Caco-2 (cell line): ENCODE measurements at places on chromosomes 2 and 18.

DNA sequence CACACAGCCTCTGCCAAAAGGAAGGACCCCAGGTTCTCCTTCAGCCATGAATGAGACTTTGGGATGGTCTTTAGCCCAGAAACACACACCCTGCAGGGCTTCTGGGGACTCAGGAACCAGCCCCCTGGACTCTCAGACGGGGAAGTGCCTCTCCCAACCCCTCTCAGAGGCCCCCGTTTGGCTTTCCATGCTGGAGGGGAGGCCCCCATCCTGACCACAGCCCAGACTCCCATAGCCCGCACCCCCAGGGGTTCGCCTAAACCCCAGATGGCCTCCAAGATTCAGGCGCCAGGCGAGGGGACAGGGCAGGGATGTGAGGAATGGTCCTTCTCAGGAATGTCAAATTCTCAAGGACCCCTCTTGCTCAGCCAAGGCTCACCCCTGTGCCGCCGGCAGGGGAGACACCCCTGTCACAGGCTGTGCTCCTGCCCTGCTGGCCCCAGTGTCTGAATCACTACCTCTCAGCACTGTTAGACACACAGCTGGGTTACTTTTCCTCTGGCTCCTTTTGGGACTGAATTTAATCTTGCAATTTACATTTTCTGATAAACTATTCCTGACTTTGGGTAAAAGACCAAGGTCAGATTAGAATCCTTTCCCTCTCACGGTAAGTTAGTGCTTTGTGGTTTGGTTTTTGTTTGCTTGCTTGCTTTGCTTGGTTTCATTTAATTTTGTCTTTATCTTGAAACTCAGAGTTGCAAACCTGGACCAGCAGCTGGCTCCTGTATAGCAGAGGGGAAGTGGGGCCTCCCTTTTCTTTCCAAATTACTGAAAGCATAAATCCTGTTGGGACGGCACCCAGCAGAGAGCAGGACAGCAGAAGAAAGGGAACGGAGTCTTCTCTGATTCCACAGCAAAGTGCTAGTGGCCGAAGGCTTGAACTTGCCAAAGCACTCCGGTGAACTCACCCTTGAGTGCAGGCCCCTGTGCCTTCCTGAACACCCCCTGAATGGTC lies 198.9 kb upstream of the RAB6C start:
- no peak for DNase-seq

DNA sequence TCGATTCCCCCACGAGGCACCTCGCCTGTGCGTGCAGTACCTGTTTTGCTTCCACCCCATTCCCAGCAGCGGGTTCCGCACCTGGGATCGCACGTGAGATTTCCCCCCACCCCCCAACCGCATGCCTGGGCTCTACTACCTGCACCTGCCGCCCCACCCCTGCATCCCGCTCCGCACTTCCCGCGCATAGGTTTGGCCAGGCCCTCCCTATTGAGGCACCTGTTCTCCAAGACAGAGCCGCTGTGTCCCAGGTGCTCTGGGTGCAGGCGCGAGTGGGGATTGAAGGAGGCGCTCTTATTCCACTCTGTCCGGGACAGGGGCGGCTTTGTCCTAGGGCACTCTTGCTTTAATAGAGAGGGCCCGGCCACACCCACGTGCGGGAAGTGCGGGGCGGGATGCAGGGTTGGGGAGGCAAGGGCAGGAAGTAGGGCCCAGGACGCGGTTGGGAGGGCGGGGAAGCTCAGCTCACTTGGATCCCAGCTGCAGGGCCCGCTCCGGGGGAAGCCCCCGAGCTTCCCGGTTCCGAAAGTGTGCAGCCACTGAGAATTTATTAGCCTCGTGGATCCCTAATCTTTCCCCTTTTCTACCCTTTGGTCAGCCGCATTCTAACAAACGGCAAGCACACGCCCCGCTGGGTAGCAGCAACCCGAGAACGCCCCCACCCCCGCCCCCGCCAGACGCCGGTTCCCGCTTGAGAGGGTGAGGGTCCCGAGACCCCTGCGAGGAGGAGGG lies 670 bp upstream of the MOCOS start:
- peak; percentile 19 for DNase-seq

- no peak for DNase-seq
These were observed 223.7 kb downstream of the NUP35 start for GRCh38 chr2:183347969-183348368.

GRCh38 chr2:8612734-8613179 lies 69.1 kb upstream of the ID2 start:
- DNase-seq, result no peak

GRCh38 chr18:58531236-58531635 lies 97.7 kb downstream of the ALPK2 start:
- no peak for DNase-seq

GRCh38 chr2:44542520-44542919 lies 180.8 kb downstream of the CAMKMT start:
- no peak for DNase-seq

DNA sequence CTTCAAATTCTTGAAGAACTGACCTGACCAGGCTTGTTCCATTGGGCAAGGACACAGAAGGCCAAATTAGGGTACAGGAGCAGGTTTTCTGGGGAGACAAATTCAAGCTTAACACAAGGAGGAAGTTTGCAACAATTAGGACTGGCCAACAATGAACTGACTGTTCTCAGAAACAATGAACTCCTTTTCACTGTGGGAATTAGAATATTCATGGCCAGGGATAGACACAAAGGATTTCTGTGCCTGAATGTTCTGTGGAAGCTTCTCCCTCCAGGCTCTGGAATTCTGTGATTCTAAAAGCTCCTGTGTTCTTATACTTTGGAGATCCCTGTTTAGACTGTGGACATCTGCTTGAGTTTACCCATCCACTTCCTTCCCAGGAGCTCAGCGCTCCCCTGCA lies 15.2 kb downstream of the SMYD1 start:
- no peak for DNase-seq

DNA sequence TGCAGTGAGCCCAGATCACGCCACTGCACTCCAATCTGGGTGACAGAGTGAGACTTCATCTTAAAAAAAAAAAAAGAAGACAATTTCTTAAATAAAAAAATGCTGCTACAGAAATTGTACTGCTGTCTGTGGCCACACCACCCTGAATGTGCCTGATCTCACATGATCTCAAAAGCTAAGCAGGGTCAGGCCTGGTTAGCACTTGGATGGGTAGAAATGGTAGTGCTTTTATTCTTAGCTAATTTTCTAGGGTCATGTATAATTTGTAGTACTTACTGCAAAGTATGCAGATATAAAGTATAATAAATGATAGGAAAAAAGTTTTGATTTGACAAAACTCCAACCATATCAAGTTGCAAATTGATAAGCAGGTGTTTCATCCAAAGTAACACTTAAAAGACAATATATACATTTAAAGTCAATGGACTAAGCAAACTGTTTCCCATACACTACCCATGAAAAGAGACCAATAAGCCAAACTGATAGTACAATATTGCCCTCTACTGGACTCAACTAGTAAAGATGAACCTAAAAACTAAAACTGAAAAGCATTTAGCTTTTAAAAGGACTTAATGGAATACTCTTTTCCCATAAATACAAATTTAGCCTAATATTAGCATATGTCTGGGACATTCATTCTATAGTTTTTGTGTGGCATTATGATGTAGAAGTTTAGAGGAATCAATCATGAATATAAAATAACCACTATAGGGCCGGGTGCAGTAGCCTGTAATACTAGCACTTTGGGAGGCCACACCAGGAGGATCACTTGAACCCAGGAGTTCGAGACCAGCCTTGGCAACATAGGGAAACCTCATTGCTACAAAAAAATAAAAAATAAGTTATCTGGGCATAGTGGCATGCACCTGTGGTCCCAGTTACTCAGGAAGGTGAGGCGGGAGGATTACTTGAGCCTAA lies 18.6 kb upstream of the PEX13 start:
- no peak for DNase-seq

DNA sequence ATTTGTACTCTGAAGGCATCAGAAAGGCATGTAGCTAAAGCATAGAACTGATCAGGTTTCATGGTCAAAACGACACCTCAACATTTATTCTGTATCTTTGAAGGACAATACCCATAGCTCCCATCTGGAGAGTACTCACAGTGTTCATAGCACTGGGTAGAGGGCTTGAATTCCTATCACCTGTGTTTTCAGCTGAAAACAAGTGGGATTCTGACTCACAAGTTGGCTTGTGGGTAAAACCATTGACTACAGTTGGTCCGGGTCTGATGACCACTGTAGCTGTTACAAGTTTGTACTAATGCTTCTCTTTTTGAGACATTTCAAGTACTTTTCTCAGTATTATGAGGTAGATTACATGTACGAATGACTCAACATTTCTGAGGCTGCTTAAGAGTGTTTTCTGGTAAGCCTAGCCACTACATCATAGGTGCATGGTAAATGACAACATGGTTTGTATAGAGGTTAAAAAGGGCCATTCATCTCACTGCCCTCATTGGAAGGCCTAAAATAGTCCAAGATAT lies 68.6 kb upstream of the PELI1 start:
- DNase-seq, result no peak

GRCh38 chr18:70288851-70289328 lies at the start of gene SOCS6:
Gene SOCS6, plus strand, starts transcription at chr18:70289045. Its CDS starts 35,624 bp downstream, at chr18:70324669.
- peak; percentile 41 for DNase-seq

GRCh38 chr2:229586746-229587705 lies 127.3 kb downstream of the DNER start:
- DNase-seq, result peak; percentile 61

- no peak for DNase-seq
These were observed 201.0 kb upstream of the HS6ST1 start for GRCh38 chr2:128519517-128520215.

GRCh38 chr18:69882965-69883668 lies 64.6 kb downstream of the CD226 start:
- no peak for DNase-seq

DNA sequence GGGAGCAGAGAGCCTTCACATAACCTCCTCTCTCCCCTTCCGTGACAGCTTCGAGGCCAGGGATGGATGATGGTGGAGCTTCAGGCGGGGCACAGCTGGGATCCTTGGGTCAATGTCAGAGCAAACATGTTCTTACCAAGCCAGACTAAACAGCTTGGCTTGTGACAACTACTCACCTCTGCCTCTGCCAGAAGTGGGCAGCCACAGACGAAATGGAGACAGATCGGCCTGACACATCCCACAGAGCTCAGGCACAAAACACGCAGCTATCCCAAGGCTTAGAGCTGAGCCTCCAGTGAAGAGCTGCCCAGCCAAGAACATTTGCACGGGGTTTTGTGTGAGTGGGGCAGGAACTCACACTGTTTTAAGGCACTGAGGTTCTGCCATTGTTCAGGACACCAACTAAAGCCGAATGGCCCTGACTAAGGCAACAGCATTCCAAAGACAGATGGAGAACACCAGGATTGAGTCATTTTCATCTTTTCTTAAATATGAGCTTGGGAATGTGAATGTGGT lies 12.8 kb downstream of the PXDN start:
- peak; percentile 17 for DNase-seq

GRCh38 chr2:120949957-120950590 lies 214.4 kb downstream of the GLI2 start:
- no peak for DNase-seq

DNA sequence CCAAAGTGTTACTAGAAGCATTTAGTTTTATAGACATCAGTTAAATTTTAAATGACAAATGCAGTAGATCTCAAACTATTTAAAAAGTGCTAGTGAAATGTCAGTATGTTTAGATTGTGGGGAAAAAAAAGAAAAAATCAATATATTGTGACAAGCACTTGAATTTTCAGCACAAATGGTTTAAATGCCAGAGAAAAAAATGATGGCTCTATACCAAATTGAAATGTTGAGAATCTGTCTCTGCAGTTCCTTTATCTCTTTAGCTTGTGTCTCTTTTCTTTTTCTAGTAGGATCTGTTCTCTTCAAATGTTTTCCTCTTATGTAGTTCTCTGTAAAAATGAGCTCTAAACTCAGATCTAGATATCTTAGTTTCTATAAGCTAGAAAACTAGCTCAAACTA lies 682.6 kb upstream of the GCFC2 start:
- DNase-seq, result no peak

DNA sequence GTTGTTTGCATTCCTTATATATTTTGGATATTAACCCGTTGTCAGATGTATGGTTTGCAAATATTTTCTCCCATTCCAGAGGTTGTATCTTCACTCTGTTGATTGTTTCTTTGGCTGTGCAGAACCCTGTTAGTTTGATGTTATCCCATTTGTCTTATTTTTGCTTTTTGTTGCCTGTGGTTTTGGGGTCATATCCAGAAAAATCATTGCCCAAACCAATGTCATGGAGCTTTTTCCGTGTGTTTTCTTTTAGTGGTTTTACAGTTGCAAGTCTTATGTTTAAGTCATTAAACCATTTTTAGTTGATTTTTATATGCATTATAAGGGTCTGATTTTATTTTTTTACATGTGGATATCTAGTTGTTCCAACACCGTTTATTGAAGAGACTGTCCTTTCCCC lies 35.8 kb downstream of the PPIG start:
- no peak for DNase-seq

DNA sequence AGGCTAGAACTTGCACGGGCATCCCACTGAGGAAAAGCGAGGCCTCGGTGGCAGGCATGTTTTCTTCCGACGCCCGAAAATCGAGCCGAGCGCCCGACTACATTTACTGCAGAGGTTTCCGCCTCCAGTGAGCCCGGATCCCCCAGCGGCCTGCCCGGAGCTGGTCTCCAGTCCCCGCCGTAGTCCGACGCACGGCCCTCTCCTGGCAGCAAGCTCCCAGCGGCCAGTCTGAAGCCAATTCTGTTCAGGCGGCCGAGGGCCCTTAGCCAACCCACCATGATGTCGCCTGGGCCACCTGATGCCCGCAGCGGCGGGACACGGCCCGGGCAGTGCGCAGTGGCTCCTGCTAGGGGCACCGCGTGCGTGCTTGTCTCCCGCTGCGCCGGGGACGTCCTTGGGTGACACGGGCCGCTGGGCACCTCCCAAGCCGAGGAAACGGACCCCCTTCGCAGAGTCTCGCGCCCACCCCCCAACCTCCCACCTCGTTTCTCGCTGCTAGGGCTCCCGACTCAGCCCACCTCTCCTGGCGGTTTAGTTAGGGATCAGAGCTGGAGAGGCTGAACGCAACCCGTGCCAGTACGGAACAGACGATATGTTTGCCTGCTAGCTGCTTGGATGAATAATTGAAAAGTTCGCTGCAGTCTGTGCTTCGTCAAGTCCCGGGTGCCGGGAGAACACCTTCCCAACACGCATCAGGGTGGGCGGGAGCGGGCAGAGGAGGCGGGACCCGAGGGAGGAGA lies 5.3 kb downstream of the ONECUT2 start:
- DNase-seq, result no peak

DNA sequence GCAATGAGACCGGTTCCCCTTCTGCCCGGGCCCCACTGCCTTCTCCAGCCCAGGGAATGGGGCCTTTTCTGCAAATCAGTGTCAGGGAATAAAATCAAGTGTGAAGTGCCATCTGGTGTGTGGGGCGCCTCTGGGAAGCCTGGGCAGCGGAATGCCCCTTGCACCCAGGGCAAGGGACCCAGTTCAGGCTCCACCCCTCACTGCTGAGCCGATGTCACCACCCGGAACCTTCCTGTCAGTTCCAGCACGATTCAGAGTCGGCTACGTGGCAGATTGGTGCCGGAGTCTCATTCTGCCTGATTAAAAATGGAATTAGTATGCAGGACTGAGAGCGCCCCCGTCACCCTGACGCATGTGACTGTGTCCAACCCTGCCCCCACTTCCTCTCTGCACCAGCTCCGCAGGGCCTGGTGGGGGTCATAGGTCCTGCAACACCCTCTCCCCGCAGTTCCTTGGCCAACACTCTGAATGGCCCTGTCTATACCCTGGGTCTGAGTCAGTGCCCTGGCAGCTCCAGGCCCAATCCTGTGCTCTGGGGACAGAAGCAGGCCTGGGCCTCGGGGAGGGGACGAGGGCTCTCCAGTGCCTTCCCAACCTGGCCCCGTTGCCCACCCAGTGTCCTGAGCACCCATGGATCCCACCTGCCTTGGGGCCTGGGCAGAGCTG lies 8.2 kb upstream of the ALPI start:
- no peak for DNase-seq
